PC-3 (cell line): ENCODE measurements at places on chromosomes 3 and 15. TPM values are rescaled to one million over a fixed set of nuclear protein-coding genes. Genes with fewer than 3 reads are reported as not detected.

- DNase-seq, result no peak
These were observed 71.7 kb upstream of the ARL6 start for GRCh38 chr3:97692831-97693230.

- no peak for DNase-seq
These were observed 126.9 kb upstream of the STRIT1 start for GRCh38 chr3:155420406-155420805.

GRCh38 chr15:65901336-65901735 is 32.0 kb downstream of the RAB11A start:
- DNase-seq, result no peak

DNA sequence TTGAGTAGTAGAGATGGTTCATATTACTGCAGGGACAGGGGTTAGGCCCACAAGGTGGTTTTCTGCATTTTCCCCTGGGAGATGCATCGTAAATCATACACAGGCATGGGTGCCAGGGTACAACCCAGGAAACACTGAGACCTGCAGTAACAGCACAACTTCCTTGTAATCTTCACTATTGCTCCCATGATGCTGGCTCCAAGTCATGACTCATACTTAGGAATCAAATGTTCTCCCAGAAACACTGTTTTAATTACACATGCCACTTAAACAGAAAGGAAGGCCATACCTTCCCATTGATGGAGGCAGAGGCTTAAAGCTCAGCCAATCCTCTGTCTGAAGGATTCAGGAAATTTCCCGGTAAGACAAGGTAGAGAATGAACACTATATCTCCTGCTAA is 106.5 kb downstream of the ERC2 start:
- no peak for DNase-seq

- DNase-seq, result no peak
These were observed 14.3 kb downstream of the TPRG1 start for GRCh38 chr3:189186101-189186500.

- DNase-seq, result peak; percentile 68
These were observed 3.1 kb upstream of the BHLHE40 start for GRCh38 chr3:4976109-4976508.

GRCh38 chr3:146343551-146343950 is 92.6 kb upstream of the PLSCR4 start:
- no peak for DNase-seq

DNA sequence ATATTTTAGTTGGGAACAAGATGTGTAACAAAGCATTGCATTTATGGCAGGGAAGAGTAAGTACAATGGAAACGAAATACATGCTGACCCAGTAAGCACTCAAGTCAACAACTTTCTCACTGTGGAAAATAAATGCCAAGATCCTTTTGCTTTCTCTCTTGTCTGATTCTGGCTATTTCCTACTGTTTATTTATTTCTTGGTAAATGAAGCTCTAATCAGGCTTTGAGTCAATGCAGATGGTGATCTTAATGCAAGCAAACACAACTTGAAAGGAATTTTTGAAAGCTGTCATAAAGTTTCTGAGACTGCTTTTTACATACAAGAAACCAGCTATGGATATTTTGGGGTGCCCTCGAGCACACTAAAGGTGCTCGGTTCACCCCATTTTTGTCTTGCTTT is 624.8 kb downstream of the MAGI1 start:
- DNase-seq, result no peak

DNA sequence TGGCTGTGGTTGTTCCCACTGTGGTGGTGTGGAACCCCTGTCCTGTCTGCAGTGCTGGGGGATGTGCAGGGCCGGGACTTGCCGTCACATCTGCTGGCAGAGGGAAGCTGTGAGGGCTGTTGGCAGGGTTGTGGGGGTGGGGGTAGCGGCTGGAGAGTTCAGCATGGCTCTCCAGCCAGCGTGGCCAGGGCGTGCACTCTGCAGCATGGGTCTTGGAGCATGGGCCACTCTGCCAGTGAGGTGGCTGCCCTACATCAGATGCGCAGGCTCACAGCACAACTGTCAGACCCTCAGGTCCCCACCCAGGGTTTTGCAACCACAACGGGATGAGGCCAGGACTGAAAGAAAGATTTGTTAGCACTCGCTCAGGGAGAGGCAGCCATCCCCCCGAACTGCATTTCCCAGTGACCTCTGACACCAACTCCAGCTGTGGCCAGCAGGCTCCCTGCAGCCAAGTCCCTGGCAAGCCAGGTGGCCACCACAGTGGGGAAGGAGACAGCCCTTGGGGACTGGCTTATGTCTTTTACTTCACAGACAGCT is 237.7 kb upstream of the LYSMD4 start:
- DNase-seq, result no peak

DNA sequence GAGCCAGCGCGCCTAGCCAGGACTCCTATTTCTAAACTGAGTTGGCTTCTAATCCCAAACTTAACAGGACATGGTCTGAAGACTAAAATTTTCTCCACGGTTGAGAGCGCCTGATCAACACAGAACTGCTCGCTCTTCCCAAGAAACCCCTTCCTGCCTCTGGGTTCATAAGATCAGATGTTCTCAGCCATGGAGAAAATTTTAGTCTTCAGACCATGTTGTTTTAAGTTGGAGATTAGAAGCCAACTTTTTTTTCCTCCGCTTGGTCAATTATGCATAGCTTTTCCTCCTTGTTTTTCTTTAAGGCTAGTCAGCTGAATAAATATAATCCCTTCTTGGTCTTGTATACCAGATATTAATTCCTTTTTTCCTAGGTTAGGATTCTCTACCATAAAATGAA is 356.6 kb upstream of the ADAMTS9 start:
- DNase-seq, result no peak

DNA sequence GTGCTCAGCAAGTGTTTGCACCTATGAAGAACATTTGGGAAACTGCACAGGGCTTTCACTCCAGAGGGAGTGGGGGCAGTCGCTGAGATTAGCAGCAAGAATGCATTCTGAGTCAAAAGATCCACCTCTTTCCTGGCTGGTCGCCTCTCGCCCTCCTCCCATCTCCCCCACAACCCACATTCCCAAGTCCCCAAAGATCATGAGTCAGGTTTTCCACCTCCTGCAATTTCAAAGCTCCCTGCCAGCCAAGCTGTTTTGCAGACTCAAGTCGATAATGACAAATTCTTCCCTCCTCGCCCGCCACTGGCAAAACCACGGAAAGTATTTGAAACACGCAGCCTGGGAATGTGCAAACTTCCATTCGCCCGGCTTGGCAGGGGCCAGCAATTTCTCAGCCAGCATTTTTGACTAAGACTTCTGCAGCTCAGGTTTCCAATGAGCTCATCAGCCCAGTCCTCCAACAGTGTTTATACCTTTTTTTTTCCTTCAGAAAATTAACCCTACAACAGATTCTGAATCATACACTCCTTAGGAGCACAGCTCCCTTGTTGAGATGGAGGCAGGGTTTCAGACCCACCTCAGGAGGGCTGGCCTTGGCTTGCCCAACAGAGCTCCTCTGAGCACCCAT is 181.4 kb downstream of the SMAD6 start:
- DNase-seq, result peak; percentile 99

DNA sequence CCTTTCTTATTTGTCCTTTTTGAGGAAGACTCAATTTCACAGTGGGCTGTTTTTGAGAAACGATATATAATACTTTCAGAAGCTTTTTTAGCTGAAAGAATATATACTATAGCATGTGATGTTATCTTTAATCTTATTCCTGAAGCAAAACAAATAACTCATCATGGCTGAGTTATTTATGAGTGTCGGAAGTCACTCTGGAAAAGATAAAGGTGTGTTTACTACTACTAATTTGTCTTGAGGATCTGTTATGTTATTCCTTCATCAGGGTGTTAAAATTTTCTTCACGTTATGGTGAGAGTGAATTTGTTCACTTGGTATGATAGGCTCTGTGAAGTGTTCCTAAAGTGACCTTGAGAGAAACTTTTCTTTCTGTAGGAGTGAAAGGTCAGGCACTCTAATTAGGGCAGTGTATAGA is 4.7 kb downstream of the TCF12 start:
- peak; percentile 39 for DNase-seq

DNA sequence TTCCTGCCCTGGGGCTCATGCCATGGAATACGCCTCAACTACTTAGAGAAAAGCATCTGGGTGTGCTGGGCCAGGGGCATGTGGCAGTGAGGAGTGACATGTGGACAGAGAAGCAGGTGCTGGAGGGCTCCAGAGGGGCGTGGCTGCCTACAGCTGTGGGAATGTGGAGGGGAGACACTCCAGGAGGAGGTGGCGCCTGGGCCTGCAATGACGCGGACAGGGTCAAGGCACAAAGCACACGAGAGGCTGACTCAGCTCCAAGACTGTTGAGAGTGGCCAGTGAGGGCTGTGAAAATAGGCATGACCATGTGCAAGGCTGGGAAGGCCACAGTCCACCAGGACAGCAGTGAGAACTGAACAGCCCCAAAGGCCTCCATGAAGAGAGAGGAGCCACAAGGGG is 48.5 kb downstream of the PTH1R start:
- DNase-seq, result no peak

GRCh38 chr3:129501630-129502029 is 26.8 kb upstream of the RHO start:
- DNase-seq, result no peak

DNA sequence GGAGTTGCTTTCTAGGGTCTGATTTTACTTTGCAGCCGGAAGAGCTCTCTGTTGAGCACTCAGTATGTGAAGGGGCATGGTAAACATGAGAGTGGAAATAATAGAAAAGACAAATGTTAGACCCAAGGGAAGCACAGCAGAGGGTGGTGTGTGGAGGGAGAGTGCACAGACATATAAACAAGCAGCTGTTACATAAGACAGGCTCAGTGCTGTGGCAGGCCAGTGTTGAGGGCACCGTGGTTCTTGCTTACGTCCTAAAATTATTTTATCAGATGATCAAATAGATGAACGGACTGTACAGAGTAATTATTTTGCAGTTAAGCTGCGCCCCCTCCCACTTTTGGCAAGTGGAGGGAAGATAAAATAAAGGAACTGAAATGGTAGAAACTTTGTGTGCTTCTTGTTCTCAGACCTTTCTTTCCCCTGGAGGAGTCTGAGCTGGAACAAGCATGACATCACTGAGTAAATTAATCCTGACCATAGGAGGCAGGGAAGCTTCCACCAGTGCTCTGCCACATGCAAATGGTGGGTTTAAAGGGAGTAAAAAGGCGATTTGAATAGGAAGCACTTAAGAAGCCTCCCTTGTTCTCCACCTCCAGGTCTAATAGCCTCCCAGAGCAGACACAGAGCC is 205.6 kb downstream of the IL20RB start:
- DNase-seq, result no peak

DNA sequence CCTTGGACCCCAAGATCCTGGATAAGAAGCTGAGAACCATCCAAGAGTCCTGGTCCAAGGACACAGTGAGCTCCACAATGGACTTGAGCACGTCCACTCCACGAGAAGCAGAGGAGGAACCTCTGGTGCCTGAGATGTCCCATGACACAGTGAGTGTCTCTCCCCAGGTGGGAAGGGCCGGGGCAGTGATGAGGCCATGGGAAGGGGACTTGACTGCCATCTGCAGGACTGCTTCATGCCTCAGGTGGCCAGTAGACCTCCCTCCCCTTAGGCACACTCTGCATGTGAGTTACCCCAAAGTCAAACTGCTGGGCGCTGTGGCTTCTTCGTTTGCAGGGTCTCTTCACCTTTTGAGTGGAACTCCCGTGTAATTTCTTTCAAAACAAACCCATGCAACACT is 59.7 kb downstream of the CCDC33 start:
- DNase-seq, result no peak

DNA sequence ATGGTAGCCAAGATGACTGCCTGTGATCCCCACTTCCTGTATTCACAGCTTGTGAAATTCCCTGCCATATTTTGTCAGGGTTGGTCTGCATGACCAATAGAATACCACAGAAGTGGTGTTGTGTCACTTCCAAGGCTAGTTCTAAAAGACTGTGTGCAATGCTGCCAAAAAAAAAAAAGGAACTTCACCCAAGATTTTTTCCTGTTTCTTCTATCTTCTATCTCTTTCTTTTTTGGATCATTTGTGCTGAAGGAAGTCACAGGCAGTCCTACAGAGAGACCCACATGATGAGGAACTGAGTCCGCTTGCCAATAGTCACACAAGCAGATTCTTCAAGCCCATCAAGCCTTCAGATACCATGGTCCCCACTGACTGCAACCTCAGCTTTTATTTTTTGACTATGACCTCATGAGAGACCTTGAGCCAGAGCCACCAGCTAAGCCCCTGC is 18.1 kb upstream of the RAF1 start:
- peak; percentile 25 for DNase-seq

- no peak for DNase-seq
These were observed 1.8 kb downstream of the CD276 start for GRCh38 chr15:73685981-73686380.

GRCh38 chr3:32888739-32889138 is 62.7 kb upstream of the CCR4 start:
- no peak for DNase-seq

GRCh38 chr3:121654493-121655385 is 6.0 kb downstream of the HCLS1 start:
- no peak for DNase-seq

GRCh38 chr3:32392536-32393302 is 1.1 kb downstream of the CMTM7 start:
- DNase-seq, result peak; percentile 77

- peak; percentile 48 for DNase-seq
These were observed 533.1 kb upstream of the CBLB start for GRCh38 chr3:106401666-106402490.

GRCh38 chr3:43062564-43063040 is 43.3 kb downstream of the POMGNT2 start:
- DNase-seq, result no peak

DNA sequence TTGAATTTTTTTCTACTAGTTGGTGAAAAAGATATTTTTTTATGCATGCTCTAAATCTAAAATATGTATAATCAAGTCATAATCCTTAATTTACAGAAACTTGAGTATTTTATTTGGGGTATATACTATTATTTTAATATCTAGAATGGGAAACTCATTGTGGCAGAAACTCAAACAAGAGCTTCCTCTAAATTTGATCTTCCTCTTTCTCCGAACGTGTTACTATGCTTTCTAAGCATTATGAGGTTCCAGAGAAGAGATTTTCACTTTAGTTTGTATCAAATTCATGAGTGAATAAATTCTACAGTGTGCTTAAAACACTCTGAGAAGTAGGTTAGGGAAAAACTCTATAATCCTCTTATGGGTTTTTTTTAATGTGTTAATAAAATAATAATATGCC is 173.1 kb downstream of the POTEB3 start:
- DNase-seq, result peak; percentile 1

GRCh38 chr15:81279621-81280485 is 44.1 kb downstream of the STARD5 start:
- DNase-seq, result peak; percentile 66

DNA sequence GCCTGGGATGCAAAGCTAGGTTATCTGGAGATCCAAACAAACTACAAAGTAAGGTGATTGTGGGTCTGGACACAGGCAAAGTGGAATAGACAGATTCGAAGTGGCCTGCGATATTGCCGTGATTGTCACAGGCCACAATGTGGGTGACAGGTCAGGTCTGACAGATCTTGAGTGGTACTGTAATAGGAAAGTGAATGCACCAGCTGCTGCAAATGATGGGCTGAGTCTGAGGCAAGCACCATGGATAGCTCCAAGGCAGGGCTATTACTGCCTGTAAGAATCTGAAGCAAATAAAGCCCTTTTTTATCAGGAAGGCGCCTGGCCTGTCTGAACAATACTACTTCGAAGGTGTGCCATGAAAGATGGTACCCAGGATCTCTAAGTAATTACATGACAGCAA is 10.0 kb downstream of the ARMC8 start:
- DNase-seq, result peak; percentile 28

The PRR20G gene
- total RNA-seq, result not detected in 2 replicates

The SERINC4 gene
- total RNA-seq, result not detected in 2 replicates

The AMIGO3 gene
- total RNA-seq, result 1.8 and 2.1 TPM in 2 replicates

The ARGFX gene
- not detected in 2 replicates for total RNA-seq

The POC1A gene
- 41.5 and 43.0 TPM in 2 replicates for total RNA-seq

The GOLGA8T gene
- 0.15 TPM in 1 of 2 replicates, not detected in the other for total RNA-seq

The NOX5 gene
- 237 and 339 TPM in 2 replicates for total RNA-seq

The XIRP1 gene
- not detected in 2 replicates for total RNA-seq

The PPP2R3A gene
- 9.4 and 12.3 TPM in 2 replicates for total RNA-seq

The MYO5A gene
- total RNA-seq, result 42.1 and 55.7 TPM in 2 replicates

The FHIT gene
- total RNA-seq, result 1.2 and 3.6 TPM in 2 replicates

The KNG1 gene
- total RNA-seq, result not detected in 2 replicates
